ENCODE measurements at places on chromosomes 12 and 14. TPM values are rescaled to one million over a fixed set of nuclear protein-coding genes. Genes with fewer than 3 reads are reported as not detected.

TCL1B gene
- total RNA-seq = not detected

FSCB gene
- total RNA-seq = not detected

AVPR1A gene
- total RNA-seq = not detected

SYCP3 gene
- 0.50 TPM for total RNA-seq

SPX gene
- 1.1 TPM for total RNA-seq

RND1 gene
- total RNA-seq = 3.5 TPM

MYL6 gene
- total RNA-seq = 1,067 TPM

GPR68 gene
- total RNA-seq = 6.0 TPM

KCNA5 gene
- not detected for total RNA-seq

KRT6C gene
- total RNA-seq = not detected

PLA2G1B gene
- total RNA-seq = not detected

SMARCD1 gene
- 76.8 TPM for total RNA-seq

CFAP54 gene
- total RNA-seq = 0.14 TPM

OR4N5 gene
- not detected for total RNA-seq

AMN gene
- 0.44 TPM for total RNA-seq

NRL gene
- 1.8 TPM for total RNA-seq

E2F7 gene
- 17.7 TPM for total RNA-seq

PLBD1 gene
- not detected for total RNA-seq

ZDHHC22 gene
- total RNA-seq = not detected

ITGA7 gene
- 0.94 TPM for total RNA-seq

BCAT1 gene
- total RNA-seq = 12.7 TPM

TAS2R20 gene
- 2.5 TPM for total RNA-seq

MYO1H gene
- total RNA-seq = not detected

RNASE3 gene
- not detected for total RNA-seq

TAMALIN gene
- 6.0 TPM for total RNA-seq

GPRC5A gene
- not detected for total RNA-seq

KIF21A gene
- 35.0 TPM for total RNA-seq

NTF3 gene
- not detected for total RNA-seq

GLIPR1L1 gene
- total RNA-seq = not detected

ZFHX2 gene
- total RNA-seq = 2.5 TPM

SIX6 gene
- not detected for total RNA-seq

PELI2 gene
- total RNA-seq = 2.8 TPM

STXBP6 gene
- not detected for total RNA-seq

ITPK1 gene
- total RNA-seq = 70.8 TPM

GUCY2C gene
- total RNA-seq = not detected

SLC24A4 gene
- total RNA-seq = not detected

SSTR1 gene
- total RNA-seq = not detected

TMTC3 gene
- 7.2 TPM for total RNA-seq

LTBP2 gene
- total RNA-seq = 0.23 TPM
